ENCODE measurements at places on chromosomes 2 and 18.

GRCh38 chr18:37355772-37356171 lies 209.8 kb downstream of the CELF4 start:
- DNase-seq, result no peak

GRCh38 chr2:160507046-160507407 lies 13.4 kb upstream of the RBMS1 start:
- no peak for DNase-seq

- no peak for DNase-seq
These were observed 31.1 kb upstream of the GPC1 start for GRCh38 chr2:240404174-240404852.

GRCh38 chr2:195395362-195395761 lies 261.7 kb upstream of the SLC39A10 start:
- no peak for DNase-seq

DNA sequence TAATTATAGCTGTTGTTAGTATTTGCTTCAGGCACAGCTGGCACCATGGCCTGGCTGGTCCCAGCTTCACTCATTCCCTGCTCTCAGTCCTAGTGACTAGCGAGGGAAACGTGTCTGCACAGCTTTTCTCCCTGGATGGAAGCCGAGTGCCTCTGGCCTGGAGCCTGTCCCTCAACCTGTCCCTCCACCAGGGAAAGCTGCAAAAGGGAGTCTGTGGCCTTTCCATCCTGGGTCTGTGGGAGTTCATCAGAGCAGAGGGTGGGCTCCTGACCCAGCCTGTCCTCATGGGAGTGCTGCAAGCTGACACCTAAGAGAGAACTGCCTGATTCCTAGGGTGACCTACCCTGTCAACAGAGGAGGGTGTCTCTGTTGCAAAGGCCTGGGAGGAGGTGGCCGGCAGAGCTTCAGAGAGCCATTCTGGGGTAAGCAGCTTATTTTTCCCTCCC lies 118.3 kb downstream of the CAPN13 start:
- no peak for DNase-seq

DNA sequence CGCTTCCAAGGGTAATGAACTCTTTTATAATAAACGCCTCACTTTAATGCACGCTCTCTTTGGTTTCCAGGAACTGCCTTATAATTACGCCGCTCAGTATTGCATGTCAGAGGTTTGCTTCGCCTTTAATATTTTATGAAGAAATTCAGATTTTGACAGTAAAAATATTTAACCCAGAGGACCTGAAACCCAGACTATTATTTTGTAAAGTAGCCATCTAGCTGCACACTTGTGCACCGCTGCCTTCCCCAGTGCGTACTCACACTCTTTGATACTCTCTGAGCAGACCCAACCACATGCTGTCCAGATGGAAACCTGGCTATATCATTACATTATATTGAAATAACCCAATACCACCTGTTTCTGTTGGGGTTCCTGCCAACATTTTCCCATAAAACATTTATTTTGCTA lies 270.1 kb downstream of the C1D start:
- no peak for DNase-seq

DNA sequence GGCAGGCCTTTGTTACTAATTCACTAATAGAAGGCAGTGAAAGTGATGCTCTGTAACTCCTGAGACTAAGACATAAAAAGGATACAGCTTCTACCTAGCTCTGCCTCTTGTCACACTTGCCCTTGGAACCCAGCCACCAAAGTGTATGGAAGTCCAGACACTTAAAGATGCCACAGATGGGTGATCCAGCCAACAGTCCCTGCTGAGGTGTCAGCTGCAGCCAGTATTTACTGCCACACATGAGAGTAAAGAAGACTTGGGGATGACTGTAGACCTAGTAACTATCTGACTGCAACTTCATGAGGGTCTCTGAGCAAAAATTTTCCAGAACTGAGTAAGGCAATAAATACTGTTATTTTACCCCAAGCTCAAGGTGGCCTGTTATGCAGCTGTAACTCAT lies 8.8 kb downstream of the IMMT start:
- DNase-seq, result no peak

GRCh38 chr2:6818012-6818411 lies 47.7 kb downstream of the CMPK2 start:
- DNase-seq, result no peak

- DNase-seq, result no peak
These were observed 40.0 kb upstream of the BIN1 start for GRCh38 chr2:127146820-127147502.

DNA sequence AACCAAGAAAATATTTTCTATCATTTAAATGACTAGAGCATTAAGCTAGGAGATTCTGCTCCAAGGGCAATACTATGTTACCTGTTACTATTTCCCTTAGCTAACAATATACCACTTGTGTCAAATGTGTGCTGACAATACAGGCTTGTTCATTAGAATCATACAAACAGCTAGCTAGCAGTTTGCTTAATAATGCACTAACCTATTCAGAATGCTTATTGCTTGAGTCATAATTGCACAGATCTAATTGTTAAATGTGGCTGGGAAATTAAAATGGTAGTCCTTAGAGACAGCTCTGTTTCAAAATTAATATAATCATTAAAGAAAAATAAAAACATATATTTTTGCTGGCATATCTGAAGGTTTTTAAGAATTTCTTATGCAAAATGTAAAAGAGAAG lies 344.2 kb downstream of the ERBB4 start:
- no peak for DNase-seq

DNA sequence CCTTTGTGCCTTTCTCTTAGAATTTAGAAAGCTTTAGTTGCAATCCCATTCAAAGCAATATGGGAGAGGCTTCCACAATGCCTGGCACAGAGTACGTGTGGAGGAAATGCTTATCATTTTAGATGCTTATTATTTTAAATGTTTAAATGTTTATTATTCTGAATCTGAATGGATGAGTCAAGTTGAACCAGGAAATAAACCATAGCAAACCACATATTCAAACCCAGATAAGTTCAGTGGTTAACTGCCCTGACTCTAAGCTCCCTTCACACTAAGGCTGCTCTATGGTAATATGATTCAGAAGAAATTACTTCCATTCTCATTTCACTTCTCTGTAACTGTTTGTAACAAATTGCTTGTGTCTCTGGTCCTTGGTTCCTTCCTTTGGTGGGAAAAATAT lies 5.2 kb upstream of the PPP4R1 start:
- no peak for DNase-seq

DNA sequence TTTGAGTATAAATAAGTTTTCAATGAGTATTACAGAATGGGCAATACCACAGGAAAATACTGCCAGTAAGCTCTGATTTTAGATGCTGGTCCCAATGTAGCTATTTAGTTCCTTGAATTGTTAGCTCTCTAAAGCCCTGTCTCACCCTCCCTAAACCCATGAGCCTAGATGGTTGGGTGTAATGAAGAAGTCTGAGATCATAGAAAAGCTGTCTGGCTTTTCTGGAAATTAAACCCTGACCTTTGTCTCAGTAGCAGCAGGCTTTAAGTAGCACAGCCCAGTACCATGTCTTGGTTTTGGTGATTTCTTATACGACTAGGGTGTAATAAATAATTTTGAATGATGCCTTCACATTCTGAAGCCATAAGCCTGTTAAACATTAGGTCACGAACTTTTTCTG lies 55.3 kb downstream of the TMEM200C start:
- DNase-seq, result no peak

- DNase-seq, result no peak
These were observed 15.6 kb downstream of the PHLPP1 start for GRCh38 chr18:62730941-62731340.

DNA sequence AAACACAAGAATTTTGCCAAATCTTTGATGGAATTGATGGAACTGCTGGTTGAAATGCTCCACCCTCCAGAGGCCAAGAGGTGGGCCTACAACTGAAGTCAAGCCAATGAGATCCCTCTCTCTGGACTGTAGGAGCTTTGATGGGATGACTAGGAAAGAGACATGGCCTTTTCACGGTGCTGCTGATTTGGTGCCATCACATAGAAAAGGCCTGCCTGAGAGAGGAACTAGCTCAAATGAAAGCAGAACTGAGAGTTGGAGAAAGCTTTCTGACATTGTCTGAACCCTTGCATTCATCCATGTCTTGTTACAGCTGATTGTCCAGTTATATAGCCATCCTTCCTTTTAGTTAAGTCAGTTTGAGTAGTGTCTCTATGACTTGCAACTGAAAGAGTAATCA lies 283.8 kb upstream of the LYPD1 start:
- DNase-seq, result no peak

- no peak for DNase-seq
These were observed 4.5 kb upstream of the PUM2 start for GRCh38 chr2:20355131-20355530.

- DNase-seq, result no peak
These were observed 30.5 kb downstream of the MARCHF7 start for GRCh38 chr2:159742846-159743245.

GRCh38 chr2:37689751-37690150 lies 18.3 kb upstream of the CDC42EP3 start:
- DNase-seq, result no peak

DNA sequence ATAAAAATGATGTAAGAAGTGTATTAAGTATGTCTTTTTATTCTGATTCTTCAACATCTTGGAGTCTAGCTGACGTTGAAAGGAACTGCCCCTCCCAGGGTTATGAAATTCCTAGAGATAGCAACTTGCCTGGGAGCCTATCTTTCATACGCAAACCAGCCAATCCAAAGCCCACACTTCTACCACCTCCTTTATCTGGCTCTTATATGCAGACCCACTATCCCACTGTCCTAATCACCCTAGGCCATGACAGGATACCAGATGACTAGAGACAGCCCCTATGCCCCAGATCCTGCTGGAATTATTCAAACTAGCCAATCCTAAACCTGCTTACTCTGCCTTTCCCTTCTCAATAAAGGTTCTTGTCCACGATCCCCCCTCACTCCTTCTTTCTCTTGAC lies 11.8 kb upstream of the CDC42EP3 start:
- DNase-seq, result no peak

DNA sequence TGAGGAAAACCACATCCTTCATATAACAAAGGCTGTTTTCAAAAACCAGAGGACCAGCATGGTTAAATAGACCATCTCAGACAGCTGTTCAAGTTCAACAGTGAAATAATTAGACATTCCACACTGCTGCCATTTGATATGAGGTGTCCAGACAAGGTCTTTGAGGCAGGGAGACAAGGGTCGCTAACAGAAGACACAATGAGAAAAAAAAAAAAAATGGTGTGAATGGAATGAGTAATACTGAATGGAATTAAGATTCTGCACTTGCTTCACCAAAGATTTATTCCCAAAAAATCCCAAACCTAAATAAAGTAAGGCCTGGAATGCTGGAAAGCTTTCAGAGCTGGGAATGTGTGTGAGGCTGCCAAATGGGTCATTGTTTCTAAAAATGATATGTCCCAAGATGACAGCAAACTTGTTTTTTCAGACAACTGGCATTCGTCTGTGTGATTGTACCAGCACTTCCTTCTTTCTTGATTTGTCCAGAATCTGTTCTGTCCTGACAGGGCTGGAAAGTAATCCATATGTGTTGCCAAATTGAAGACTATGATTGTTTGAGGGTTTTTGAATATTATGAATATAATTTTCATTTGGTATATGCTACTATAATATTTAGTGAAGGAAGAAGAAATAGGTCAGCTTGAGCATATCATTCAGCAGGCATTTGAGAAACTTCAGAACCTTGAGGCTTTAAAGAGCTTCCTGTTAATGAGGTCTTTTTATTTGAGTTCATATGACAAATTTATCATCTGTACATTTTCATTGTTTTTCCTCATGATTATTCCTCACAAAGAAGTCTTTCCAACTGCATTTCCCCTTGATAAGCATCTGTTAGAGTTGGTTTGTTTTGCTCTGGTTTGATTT lies 85.2 kb upstream of the ITGA4 start:
- no peak for DNase-seq

GRCh38 chr2:230644356-230644935 lies 68.2 kb upstream of the CAB39 start:
- no peak for DNase-seq

- no peak for DNase-seq
These were observed 47.8 kb downstream of the TMX3 start for GRCh38 chr18:68667121-68667520.

DNA sequence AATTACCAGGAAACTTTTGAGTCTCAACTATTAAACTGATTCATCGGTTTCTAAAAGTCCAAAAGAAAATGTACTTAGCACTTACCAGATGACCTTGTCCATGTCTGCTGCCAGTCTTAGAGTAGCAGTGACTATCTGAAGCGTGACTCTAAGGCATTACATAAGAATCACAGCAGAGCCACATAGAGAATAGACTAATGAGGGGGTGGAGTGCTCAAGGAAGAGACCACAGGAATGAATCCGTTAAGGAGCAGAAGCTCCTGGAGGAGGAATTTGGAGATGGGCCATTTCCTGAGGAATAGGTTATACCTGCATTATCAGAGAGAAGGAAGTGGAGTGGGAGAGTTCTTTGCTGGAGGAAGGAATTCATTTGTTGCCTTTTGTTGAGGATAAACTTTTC lies 116.0 kb downstream of the MAP3K20 start:
- DNase-seq, result no peak

- DNase-seq, result no peak
These were observed 645.3 kb downstream of the STK39 start for GRCh38 chr2:167602122-167602521.

DNA sequence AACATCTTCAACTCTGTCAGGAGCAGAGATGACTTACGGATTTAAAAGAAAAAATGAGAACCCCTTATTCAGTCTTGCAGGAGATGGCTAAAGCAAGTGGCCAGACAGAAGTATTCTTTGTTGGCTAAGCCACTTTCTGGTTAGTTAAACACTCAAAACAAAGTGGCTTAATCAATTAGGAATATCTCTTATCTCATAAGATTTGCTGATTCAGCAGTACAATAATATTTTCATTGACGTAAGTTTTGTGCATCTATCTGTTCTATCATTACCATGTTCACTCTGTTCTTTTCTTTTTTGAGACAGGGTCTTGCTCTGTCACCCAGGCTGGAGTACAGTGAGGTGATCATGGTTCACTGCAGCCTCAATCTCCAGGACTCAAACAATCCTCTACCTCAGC lies 342.0 kb downstream of the EN1 start:
- DNase-seq, result no peak

DNA sequence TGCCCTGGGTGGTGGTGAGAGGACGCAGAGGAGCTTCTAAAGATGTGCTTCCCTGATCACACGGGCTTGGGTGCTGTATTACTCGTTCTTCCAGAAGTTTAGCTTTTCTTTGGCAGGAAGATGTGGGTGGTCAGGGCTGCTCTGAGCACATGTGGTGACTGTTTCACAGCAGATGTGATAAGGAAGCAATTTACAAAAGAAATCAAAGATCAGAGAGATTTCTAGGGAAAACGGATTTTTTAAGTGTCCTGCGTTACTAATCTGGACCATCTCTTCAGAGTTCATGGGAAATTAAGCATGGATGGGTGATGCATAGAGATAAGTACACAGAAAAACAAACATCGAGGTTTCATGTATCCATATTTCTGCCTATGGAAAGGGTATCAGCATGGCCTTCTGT lies 99.4 kb downstream of the WDSUB1 start:
- DNase-seq, result no peak
